ENCODE measurements at places on chromosomes 1 and 21. TPM values are rescaled to one million over a fixed set of nuclear protein-coding genes. Genes with fewer than 3 reads are reported as not detected.

Gene RAB7B
- 11.5 TPM for polyA plus RNA-seq

DNA sequence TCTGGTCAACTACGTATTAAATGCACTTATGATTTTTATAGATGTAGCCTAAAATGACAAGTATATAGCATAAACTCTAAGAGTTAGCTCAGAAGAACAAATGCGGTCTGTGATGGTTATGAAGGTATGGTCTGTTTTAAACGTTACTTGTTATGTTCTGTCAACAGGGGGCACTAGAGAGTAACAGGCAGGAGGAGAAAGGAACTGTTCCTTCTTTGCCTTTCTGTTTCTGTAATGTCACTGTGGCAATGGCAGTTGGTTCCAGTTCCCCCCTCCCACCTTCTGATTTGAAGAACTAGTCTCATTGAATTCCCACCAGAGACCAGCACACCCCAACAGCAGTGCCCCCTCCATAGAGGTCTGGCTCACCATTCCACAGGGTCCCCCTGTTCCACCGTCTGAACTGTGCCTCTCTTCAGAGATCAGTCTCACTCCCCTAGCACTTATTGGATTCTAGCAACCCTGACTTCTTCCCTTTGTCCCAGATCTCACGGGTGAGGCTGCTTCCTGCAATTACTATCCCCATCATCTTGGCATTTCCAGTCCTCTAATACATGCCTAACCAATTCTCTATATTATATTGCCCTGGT is 14.0 kb downstream of the KRTAP24-1 start:
- H3K36me3 ChIP-seq = no peaks in the 10 kb centered on the region
- no peaks in the 10 kb centered on the region for H3K27me3 ChIP-seq
- no peak overlapping the region for H3K27ac ChIP-seq
- H3K4me1 ChIP-seq = no peaks in the 10 kb centered on the region
- DNase-seq = no peak

DNA sequence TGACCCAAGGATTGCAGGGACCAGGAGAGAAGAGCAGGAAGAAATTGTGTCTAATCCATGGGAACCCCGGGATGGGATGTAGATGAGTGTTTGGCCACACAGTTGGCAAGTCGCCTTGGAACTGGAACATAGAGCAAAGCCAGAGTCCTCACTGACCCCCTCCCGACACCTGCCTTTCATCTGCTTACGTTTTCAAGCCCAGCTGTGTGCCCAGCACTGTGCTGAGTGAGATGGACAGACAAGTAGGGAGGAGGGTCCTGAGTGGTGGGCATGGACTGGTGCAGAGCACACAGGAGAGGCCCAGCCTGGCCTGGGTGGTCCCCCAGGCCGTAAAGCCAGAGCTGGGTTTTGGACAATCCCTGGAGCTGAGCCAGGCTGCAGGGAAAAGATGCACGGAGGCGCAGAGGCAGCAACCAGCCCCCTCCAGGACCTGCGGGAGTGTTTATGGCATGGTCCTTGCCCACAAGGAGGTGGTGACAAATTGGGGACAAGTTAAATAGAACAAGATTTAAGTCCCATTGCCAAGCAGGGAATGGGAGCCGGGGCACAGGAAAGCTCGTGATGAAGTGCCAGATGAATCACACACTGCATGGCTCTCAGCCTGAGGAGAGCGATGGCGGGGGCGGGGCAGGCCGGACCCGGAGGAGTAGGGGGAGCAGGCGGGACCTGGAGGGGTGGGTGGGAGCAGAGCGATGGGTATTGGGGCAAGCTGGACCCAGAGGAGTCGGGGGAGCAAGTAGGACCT is 157.8 kb upstream of the VAMP3 start:
- DNase-seq = no peak
- H3K36me3 ChIP-seq = no peaks in the 10 kb centered on the region
- H3K4me1 ChIP-seq = no peaks in the 10 kb centered on the region
- no peak overlapping the region for H3K27ac ChIP-seq
- no peaks in the 10 kb centered on the region for H3K27me3 ChIP-seq

DNA sequence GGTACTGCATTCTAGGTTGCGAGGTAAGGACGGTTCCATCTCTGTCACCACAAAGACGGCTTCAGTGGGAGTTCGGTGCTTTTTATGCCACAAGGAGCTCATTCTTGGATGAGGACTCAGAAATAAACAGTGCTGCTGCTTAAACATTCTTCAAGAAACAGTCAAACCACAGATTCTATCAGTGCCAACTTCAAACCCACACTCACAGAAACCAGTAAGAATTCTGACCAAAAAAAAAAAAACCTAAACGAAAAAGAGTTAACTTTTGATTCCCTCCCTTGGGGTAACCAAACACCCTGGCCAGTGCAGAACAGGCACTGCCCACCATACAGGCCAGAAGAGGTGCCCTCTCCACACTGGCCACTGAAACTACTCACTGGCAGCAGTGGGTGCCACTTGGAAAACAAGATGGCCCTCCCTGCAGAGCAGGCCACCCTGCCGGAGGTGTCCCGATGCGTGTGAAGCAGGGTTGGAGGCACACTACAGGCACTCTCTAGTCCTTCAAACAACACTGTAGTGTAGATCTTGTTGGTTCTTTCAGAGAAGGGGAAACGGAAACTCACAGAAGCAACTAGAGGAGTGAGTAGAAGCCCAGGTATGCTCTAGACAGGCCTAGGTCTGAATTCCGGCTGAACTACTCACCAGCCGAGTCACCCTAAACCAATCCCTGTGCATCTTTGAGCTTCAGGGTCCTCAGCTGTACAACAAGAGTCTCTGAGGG is 87.3 kb upstream of the TLR5 start:
- H3K36me3 ChIP-seq = no peaks in the 10 kb centered on the region
- H3K4me1 ChIP-seq = peaks cover 6% of the 10 kb centered on the region
- H3K27me3 ChIP-seq = no peaks in the 10 kb centered on the region
- no peak overlapping the region for H3K27ac ChIP-seq

DNA sequence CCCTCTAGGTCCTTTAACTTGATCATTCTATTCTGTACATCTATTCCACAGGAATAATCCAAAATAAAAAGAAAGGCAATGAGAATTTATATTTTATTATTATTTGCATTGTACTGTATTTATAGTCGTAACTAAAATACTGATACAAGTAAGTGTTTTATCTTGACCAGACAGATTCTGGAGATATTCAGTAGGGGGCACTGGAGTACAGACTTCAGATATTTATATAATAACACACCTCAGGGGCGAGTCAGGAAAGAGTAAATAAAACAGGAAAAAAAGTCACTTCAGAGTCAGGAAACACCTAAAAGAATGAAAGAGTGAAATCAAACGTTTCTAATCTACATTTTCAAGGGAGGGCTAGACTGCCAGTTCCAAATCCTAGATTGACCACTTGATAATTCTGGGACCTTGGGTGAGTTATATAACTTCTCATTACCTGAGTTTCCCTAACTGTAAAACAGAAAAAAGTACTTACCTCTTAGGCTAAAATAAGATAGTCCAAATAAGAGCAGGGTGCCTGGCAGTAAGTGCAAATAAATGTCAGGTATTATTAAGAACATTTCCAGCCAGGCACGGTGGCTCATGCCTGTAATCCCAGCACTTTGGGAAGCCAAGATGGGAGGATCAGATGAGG is 31.1 kb upstream of the MTF1 start:
- no peaks in the 10 kb centered on the region for H3K27me3 ChIP-seq
- no peak for DNase-seq
- H3K4me3 ChIP-seq = no peak overlapping the region
- H3K4me1 ChIP-seq = no peaks in the 10 kb centered on the region
- no peaks in the 10 kb centered on the region for H3K36me3 ChIP-seq
